ENCODE measurements at places on chromosomes 2 and 18. TPM values are rescaled to one million over a fixed set of nuclear protein-coding genes. Genes with fewer than 3 reads are reported as not detected.

SLC4A1AP gene
- total RNA-seq, result 37.5 TPM

GRCh38 chr2:31057691-31058090, 80.5 kb downstream of the GALNT14 start:
- DNase-seq, result no peak

- no peak for DNase-seq
Observed at GRCh38 chr2:109268916-109269315, 139.9 kb downstream of the SH3RF3 start.

- no peak for DNase-seq
Observed at GRCh38 chr2:230129343-230129742, 60.6 kb upstream of the SLC16A14 start.

- DNase-seq, result no peak
Observed at GRCh38 chr18:30989141-30989540, 53.4 kb downstream of the DSC3 start.

RTKN gene
- 55.6 TPM for total RNA-seq

GRCh38 chr2:89842180-89842908, 1150.9 kb downstream of the RPIA start:
- DNase-seq, result no peak

GRCh38 chr18:74064510-74064909, 83.1 kb downstream of the FBXO15 start:
- no peak for DNase-seq

TTR gene
- not detected for total RNA-seq

CLEC4F gene
- total RNA-seq, result not detected

DNA sequence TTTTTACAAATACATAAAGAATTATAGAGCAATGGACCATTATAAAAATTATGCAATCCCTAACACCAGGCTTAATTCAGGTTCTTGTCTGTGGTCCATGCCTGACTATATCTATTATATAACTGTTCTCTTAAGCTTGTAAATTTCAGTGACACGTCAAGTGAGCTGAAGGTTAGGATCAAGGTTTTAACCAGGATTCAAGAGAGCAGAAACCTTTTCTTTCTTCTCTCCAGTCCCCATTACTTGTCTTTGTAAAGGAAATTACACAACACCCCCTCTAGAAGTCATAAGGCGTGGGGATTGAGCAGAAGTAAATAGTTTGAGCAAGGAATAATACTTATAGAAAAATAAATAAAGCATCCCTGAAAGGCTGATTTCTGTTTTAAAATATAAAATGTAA, 122.0 kb downstream of the ZNF521 start:
- DNase-seq, result no peak

- DNase-seq, result no peak
Observed at GRCh38 chr2:39128919-39129391, 8.1 kb upstream of the SOS1 start.

DNA sequence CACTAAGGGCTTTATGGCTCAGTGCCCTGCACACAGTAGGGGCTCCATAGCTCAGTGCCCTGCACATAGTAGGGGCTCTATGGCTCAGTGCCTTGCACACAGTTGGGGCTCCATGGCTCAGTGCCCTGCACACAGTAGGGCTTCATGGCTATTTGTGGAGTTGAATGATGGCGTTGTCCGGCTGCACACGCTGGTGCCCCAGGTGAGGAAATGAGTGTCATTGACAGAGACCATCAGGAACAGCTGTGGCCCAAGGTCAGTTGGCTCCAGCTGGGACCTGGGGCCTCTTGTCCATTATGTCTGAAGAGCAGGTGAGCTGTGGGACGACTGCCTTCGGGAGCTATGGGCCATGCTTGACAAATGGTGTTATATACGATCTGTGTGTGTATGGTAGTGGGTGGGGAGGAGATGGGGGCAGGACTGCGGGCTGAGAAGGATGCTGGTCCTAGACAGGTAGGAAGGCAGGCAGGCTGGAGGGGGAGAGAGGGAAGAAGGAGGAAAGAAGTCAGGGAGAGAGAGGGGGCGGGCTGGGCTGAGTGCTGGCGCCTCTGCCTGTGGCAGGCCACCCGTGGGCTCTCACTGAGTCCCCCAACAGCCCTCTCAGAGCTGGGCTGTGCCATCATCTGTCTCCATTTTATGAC, 130.6 kb downstream of the CLIP4 start:
- DNase-seq, result no peak

DNA sequence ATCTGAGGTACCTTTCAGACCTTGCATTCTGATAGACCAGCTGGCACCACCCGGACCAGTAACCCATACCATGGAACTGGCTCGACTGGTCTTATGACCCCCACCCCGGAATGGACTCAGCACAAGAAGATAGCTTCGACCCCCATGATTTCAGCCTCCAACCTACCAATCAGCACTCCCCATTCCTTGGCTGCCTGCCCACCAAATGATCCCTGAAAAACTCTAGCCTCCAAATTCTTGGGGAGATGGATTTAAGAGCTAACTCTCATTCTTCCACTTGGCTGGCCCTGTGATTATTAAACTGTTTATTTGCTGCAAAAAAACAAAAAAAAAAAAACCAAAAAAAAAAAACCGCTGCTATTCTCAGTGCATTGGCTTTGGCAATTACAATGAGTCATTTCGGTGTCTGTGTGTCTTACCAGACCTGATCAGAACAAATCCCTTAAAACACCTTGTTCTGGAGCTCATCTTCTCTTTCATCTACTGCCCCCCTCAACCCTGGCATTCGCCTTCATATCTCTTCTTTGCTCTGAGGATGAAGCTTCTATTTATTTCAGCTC, 60.1 kb upstream of the KIF5C start:
- no peak for DNase-seq

GRCh38 chr2:11022591-11023273, 111.0 kb downstream of the KCNF1 start:
- DNase-seq, result peak; percentile 33
